Fibroblast of upper back skin (primary cell): ENCODE measurements at places on chromosomes 1 and 21.
A peak's percentile ranks its signal among the peaks of the same experiment; 100 is the strongest.

DNA sequence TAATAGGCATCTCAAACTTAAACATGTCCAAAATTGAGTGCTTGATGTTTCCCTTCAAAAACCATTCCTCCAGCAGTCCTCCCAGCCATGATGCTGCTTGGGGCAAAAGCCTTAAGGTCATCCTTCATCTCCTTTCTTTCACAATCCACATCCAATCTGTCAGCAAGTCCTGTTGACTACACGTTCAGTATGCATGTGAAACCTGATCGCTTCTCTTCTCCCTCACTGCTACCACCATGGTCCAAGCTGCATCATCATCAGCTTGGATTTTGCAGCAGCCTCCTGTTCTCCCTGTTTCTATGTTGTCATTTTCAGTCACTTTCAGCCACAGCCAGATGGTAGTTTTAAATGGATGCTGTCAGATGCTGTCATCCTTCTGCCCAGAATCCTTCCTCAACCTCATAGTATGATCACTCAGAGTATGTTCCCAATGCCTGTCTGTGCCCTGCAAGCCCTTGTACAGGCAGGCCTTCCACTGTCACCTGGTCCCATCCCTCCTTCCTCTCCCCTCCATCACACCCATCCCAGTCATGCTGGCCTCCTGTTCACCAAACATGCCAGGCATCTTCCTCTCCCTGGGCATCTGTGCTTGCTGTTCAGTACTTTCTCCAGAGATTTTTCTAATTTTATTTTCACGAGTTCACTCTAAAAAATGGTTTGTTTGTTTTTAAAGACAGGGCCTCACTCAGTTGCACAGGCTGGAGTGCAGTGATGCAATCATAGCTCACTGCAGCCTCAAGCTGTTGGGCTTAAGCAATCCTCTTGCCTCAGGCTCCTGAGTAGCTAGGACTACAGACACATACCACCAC lies 66.0 kb downstream of the SYDE2 start:
- DNase-seq, result peak; percentile 44

- no peak for DNase-seq
Measured at GRCh38 chr1:155052439-155053395, 1.6 kb downstream of the ADAM15 start.

- DNase-seq, result no peak
Measured at GRCh38 chr1:153869486-153869885, 53.3 kb downstream of the GATAD2B start.

DNA sequence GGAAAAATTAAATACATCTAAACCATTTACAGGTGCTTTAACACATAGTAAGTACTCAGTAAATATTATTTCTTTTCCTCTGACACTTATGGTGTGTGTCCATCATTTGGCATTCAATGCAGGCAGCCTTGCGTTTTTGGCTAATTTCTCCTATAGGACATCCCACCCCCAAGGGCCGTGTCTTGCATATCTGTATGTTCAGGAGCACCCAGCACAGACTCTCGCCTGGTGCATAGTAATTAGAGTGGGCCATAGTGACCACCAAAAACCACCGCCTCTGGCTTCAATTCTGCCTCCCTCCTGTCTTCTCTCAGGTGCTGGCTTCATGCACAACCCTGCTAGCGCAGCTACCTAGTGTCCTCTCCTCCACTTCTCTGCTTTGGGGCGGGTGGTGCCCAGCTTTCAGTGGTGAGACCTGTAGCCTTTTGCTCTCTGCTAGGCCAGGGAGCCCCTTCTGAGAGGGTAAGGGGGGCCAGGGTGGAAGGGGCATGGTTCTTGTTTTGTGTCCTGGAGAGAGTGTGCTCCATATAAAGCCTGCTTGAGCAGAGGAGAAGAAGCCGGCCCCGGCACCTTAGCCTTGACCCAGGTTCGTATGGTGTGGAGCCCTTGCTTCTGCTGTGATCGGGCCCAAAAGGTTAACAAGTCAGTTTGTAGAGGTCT lies 33.4 kb downstream of the BATF3 start:
- DNase-seq, result no peak

GRCh38 chr1:41286992-41287391 lies 44.9 kb upstream of the SCMH1 start:
- DNase-seq, result peak; percentile 16

- no peak for DNase-seq
Measured at GRCh38 chr1:84972377-84972987, 24.4 kb downstream of the MCOLN2 start.

- peak; percentile 77 for DNase-seq
Measured at GRCh38 chr1:201719812-201720521, 109.0 kb upstream of the IPO9 start.

GRCh38 chr1:2376931-2377672 lies 14.3 kb downstream of the MORN1 start:
- no peak for DNase-seq

DNA sequence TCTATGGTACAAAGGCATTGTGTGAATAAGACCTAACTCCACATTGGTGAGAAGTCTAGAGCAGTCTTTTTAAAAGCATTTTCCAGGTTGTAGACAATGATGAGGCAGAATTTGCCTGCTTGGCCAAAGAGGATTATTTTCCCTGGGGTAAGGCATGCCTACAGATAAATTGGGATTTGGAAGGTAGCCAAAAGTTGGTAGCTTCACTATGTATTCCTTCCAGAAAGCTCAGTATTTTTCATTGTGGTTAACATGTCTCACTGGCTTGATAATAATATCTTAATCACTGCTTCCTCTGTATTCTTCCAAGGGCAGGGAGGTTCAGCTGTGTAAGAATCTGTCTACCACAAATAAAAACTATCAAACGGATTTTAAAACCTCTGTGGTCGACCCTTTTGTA lies 590.8 kb upstream of the PRMT6 start:
- DNase-seq, result peak; percentile 30
